Thoracic aorta (tissue), 2 donors: ENCODE measurements at places on chromosomes 6 and 20.

- no peak for DNase-seq
Observed at GRCh38 chr20:51333446-51333845, 209.1 kb downstream of the NFATC2 start.

DNA sequence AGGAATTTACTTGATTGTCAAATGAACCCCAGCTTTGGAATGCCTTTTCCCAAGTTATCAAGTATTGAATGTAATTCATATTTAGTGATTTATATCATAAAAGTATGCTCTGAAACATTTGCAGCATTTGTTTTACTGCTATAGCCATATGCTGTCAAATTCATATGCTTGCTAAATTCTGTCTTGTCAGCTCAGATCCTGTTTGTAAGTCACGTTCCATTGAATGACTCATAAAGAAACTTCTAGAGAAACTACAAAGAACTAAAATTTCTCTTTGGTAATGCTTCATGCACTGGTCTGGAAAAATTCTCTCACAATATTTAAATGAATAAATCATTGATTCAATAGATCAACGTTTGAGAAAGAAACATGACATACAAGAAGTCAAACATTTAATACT, 445.9 kb downstream of the PHF3 start:
- DNase-seq = no peak

- no peak for DNase-seq
Observed at GRCh38 chr6:33838983-33839382, 35.2 kb upstream of the MLN start.

GRCh38 chr6:152642578-152643375, 5.6 kb upstream of the SYNE1 start:
- DNase-seq = no peak

GRCh38 chr6:40258531-40258930, 324.3 kb upstream of the MOCS1 start:
- DNase-seq = no peak

DNA sequence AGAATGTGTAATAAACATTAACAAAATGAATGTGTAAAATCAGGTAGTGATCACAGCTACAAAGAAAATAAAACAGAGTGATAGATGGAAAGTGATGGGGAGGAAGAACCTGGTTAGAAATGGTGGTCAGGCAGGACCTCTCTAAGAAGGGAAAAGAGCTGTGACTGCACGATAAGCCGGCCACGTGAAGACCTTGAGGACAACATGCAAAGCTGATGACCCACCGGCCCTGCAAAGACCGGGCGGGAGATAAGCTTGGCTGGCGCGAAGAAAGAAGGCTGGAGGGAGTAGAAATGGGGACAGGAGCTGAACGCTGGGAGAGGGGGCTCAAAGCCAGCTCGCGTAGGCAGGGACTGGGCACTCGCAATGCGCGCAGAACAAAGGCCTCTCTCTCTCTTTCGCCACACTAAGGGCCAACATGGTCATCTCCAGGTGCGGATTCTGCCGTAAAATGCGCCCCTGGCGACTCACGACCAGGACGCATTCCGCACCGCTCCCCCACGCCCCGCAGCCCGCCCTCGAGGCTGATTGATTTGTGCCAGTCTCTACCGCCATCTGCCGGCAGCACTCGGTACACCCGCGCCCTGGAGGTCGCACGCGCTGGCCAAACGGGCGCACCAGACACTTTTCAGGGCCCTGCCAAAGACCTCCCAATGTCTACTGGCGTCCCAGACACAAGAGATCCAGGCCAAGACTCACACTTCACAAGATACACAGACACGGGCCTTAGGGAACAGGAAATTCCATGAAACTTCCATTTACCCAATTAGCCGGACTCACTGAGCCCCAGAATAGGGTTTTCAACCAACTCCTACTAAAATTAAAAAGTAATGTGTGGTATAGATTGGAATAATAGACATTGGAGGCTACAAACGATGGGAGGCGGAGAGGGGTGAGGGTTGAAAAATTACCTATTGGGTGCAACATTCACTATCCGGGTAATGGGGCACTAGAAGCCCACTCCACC, 9.4 kb downstream of the DEFB132 start:
- DNase-seq = peak; percentile 66

- DNase-seq = no peak
Observed at GRCh38 chr6:19714434-19715166, 122.6 kb upstream of the ID4 start.

DNA sequence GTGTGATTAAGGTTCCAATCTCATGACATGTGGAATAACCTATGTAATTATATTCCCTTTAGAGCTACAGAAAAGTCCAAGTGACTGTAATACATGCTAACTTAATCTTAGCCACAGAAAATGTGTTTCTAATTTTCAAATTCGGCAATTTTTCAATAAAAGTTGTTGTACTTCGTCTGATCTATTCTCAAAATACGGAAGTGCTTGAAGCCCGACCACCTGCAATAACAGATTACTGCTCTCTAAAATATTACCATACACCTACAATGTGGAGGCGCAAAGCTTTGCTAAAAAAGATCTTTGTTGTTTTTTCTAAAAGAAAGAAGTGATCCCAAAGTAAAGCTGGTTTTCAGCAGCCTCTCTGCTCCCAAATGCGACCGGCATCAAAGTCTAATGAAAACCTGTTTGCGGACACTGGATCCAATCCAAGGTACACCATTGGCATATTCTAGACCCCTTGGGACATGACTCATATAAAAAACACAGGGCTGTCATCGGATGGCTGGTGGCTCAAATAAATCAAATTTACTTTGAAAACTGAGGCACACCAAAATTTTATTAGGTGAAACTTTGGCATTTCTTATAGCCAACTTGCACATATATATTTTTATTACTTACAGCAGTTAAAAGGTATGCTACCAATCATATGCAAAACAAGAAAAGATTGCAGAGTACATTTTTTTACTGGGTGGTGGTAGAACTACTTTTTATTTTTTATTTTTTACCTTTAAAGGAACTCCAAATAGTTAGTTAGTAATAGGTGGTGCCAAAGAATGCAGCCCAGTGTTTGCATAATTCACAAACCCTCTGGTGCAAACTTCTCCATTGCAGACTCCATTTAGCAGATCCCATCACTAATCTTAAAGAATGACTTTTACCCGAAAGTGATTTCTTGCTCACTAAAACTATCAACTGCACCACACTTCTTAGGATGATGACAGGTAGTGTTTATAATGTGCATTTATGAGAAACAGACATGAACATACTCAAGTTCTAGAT, 118.7 kb upstream of the TBX18 start:
- DNase-seq = no peak

GRCh38 chr6:155075930-155076695, 81.0 kb downstream of the TIAM2 start:
- DNase-seq = no peak

- DNase-seq = no peak
Observed at GRCh38 chr20:20295621-20296498, 72.0 kb upstream of the INSM1 start.

DNA sequence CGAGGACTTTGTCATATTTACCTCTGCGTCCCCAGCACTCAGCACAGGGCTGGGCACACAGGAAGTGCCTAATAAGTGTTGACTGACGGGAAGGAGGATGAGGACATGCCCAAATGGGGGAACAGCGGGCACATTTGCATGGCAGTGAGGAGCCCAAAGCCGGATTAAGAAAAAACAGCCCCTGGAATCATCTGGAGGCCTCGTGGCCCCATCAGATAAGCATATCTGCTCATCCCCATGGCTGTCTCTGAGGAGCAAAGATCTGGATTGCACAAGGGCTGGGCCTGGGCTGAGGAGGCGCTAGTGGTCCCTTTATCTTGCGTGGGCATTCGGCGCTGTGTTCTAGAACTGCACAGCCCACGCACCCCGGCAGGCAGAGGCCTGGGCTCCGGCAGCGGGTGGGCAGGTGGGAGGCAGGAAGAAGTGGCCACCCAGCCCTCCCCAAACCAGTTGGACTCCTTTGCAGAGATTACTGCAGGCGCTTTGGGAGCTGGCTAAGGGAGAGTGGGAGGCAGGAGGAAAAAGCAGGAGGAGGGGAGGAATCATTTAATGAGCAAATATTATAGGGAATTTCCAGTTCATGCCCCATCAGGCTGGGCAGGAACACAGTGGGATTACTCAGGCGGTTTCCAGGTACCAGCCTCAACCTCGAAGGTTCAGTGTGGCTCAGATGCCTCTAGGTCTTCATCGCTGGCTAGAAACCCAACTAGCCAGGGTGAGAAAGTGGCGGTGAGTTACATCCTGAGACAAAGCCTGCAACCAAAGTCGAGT, 108.1 kb downstream of the CEBPB start:
- DNase-seq = no peak

GRCh38 chr20:43821795-43822194, 92.9 kb upstream of the TOX2 start:
- no peak for DNase-seq

GRCh38 chr20:9397928-9398327, 116.5 kb upstream of the LAMP5 start:
- DNase-seq = no peak

GRCh38 chr6:45436544-45437438, 59.1 kb upstream of the SUPT3H start:
- no peak for DNase-seq

DNA sequence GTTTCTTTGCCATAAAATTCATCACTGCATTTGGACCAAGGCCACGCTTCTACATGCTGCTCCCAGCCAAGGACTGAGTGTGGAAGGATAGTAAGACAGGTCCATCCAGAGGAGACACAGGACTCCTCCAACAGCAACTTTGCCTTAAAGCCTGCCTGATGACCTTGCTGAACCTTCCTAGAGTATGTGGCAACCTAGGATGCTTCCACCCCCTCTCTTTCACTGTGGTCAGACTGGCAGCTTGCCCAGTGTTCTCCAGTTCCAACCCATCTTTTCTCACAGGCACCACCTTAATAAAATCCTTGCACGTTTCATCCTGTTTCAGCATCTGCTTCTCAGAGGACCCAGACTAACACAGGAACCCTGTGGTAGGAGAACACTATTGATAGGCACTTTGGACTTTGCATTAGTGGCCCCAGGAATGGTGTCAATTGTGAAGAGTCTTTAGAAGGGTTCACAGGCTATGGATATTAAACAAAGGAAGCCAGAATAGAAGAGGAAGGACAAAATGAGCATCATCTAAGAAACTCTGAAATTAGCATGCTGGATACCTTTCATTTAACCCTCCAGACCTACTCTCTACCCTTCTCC, 2.4 kb upstream of the PKHD1 start:
- no peak for DNase-seq

- DNase-seq = no peak
Observed at GRCh38 chr20:19327401-19327800, 115.0 kb downstream of the SLC24A3 start.

- no peak for DNase-seq
Observed at GRCh38 chr6:166523782-166524559, 62.5 kb downstream of the RAMACL start.

DNA sequence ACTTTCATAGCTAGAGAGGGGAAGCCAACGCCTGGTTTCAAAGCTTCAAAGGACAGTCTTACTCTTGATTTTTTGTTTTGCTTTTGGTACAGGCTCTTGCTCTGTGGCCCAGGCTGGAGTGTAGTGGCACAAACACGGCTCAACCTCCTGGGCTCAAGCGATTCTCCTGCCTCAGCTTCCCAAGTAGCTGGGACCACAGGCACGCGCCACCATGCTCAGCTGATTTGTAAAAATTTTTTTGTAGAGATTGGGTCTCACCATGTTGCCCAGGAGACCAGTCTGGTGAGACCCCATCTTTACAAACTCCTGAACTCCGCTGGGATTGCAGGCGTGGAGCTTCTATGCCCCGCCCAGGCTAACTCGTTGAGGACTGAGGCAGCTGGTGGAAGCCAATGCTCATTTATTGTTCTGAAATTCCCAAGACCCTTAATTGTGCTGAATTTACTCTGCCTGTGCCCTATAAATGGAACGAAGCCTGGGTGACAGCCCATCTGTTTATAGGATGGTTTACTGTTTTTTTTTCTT, 18.0 kb downstream of the SRSF3 start:
- no peak for DNase-seq

- DNase-seq = no peak
Observed at GRCh38 chr6:163941624-163941976, 527.1 kb downstream of the QKI start.

DNA sequence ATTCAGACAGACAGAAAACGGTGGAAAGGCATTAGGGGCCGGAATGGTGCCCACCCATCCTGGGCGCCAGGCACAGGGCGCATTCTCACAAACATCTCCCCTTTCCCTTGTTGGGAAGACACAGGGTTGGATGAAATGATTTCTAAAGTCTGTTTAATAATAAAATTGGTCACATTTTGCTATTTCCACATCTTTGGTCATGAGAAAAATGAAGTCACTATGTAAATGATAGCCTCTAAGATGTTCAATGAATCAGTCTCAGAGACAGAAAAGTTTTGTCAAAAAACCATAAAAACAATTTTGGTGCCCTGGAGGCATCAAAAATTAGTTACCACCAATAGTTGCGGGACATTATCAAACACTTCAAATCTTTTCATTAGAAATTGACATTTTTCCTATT, 40.7 kb downstream of the PRR18 start:
- no peak for DNase-seq

GRCh38 chr20:22568872-22569344, 15.5 kb downstream of the FOXA2 start:
- no peak for DNase-seq

GRCh38 chr6:89413006-89413400, 930 bp upstream of the RRAGD start:
- no peak for DNase-seq

- DNase-seq = no peak
Observed at GRCh38 chr20:63337786-63338420, 23.2 kb downstream of the CHRNA4 start.

- no peak for DNase-seq
Observed at GRCh38 chr20:36646678-36647077, 682 bp upstream of the SLA2 start.

DNA sequence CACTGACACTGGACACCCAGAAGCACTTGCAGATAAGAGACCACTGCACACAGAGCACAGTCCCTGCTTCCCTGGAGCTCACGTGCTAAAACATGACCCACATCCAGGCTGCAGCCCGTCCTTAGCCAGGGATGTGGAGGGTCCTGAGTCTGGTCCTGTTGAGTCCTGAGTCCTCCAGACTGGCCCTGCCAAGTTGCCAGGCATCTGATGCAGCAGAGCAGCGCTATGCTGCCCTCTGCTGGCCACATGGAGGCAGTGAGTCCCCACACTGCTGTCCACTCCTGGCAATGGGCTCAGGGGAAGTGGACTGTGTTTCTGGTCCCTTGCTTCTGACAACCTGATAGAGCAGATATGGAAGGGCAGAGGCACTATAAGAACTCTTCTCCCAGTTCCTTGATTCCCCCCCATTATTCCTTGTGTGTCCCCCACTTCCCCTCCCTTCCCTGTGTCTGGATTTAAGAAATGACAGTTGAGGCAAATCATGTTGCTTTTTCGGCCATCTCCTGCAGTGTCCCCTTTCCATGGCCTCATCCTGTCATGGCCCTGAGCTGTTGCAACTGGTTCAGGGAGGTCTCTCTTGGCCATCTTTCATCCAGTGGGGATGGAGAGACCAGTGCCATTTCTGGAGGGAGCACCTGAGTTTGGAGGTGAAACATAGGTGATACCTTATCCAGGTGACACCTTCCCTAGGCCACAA, 86.0 kb downstream of the DHX35 start:
- peak; percentile 12 for DNase-seq

- DNase-seq = no peak
Observed at GRCh38 chr6:33950472-33950881, 146.7 kb upstream of the MLN start.
